ENCODE measurements at places on chromosomes 7 and 10.

DNA sequence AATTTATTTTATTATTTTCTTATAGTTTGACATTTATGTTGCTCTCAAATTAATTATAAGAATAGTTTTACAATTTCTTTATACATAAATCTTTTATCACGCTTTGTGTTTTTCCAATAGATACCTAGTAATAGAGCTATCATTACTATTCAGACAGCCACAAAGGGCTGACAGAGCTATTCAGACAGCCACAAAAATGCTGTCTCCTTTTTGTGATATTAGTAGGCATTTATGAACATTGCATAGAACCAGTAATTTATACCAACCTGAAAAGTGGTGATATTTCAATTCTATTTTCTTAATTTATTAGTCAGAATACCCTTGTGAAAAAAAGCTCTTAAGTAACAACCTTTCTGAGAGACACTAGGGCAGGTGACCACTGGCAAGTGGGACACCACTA lies 34.2 kb upstream of the IGFBP3 start:
- no peak for DNase-seq

DNA sequence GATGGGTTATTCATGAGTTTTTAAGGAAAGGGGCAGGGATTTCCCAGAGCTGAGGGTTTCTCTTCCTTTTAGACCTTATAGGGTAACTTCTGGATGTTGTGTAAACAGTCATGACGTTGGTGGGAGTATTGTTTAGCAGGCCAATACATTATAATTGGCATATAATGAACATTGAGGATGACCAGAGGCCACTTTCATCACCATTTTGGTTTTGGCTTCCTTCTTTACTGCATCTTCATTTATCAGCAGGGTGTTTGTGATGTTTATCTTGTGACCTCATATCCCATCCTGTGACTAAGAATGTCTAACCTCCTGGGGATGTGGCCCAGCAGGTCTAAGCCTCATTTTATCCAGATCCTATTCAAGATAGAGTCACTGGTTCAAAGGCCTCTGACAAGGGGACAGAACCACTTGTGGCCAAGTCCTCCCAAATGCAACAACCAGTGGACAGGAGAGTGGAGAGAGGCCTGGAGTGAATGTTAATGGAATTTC lies 77.3 kb upstream of the RPA3 start:
- DNase-seq, result no peak

- DNase-seq, result no peak
These were observed 65.5 kb downstream of the C10orf143 start for GRCh38 chr10:130045091-130045652.

DNA sequence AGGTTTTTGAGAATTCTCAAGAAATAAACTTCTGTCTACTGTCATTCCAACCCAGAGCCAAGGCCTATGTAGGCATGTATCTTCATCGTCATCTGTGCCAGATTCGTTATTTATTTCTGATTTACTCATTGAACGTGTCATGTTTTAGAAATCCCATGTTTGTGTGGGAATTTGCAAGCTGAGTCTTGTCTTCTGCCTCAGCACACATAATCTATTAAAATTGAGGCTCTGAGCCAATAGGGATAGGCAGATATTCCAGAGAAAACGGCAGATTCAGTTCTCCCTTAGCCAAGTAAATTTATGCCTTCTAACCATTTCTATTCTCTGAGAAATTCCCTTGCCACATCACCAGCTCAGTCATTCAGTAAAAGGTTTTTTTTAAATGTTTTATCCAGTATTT lies 444.6 kb downstream of the REEP3 start:
- DNase-seq, result no peak
